Tongue (tissue), 3 donors: ENCODE measurements at places on chromosomes 11 and 22. TPM values are rescaled to one million over a fixed set of nuclear protein-coding genes. Genes with fewer than 3 reads are reported as not detected.
A peak's percentile ranks its signal among the peaks of the same experiment; 100 is the strongest.

- peak; percentile 20 for DNase-seq
Observed at GRCh38 chr11:19714387-19715363, 2.0 kb downstream of the NAV2 start.

DNA sequence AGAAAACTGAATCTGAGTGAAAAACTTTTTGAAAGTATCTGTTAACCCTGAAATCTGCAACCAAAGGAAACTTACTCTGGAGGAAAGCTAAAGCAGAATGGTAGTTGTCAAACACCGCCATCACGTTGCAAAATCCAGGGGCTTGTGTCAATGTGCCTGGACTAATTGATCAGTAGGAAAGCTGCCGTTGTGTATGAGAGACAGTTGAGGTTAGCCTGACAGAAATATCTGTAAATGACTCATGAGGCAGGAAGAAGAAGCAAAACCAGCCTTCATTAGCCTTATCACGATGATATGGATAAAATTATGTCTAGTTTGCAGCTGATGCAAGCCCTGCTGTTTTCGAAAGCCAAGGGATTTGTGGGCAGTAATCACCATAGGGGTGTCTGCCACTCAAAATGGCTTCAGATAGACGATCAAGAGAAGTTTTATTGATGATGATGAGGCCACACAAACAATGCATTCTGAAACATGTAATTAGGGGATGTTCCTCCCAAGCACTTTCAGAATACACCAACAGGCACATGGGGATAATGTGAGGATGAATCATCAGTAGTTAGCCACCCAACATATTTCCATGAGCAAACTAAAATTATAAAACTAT is 8.9 kb downstream of the SCGB1A1 start:
- DNase-seq: no peak

- no peak for DNase-seq
Observed at GRCh38 chr11:13837286-13837685, 125.2 kb upstream of the SPON1 start.

GRCh38 chr11:121938076-121938475 is 177.9 kb downstream of the BLID start:
- DNase-seq: no peak

- DNase-seq: no peak
Observed at GRCh38 chr11:35878741-35879140, 65.1 kb upstream of the LDLRAD3 start.

SYT13 gene
- total RNA-seq: 1.5 TPM

MUC5AC gene
- total RNA-seq: not detected

OR56A1 gene
- total RNA-seq: under 0.01 TPM

PAK1 gene
- 69.1 TPM for total RNA-seq

KCNA4 gene
- total RNA-seq: not detected
